ENCODE measurements at places on chromosomes 7 and 10.

- no peak for DNase-seq
Observed at GRCh38 chr10:113127901-113128283, 177.8 kb downstream of the TCF7L2 start.

- DNase-seq, result no peak
Observed at GRCh38 chr10:117275121-117275520, 34.2 kb downstream of the SLC18A2 start.

DNA sequence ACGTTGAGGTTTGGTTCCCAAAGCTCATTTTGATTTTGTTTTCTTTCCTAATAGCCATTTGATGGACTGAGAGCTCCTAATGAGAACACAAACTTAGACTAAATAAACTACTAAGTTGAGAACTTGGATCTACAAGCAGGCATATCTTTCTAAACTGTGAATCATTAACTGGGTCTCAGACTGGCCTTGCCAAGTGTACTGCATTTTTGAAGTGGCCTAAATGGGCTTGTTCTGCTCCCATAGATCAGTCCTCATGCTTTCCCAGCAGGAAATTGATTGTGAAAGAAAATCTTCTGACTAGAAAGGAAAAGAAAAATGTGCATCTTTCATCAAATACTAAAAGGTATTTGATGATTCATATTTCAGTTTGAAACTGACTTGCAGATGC, 46.7 kb upstream of the RBM33 start:
- peak; percentile 24 for DNase-seq

GRCh38 chr7:71857338-71857737, 554.8 kb downstream of the CALN1 start:
- no peak for DNase-seq

GRCh38 chr10:74977913-74978847, 133.3 kb upstream of the SAMD8 start:
- DNase-seq, result no peak

DNA sequence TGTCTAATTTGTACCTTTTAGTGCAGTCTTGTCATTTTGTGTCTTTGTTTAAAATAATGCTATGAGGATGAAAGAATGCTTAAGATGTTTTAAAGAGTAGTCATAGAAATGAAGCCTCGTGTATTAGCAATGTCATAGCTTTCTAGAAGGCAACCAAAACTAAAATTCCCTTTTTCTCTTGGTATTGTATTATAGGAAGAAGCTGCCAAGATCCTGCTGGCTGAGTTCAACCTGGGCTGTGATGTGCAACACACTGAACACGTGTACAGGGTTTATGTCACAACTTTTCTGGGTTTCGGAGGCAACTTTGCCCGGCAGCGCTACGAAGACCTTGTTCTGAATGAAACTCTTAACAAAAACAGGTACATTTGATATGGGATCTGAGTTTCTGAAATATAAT, 36.2 kb downstream of the COX15 start:
- DNase-seq, result peak; percentile 65

DNA sequence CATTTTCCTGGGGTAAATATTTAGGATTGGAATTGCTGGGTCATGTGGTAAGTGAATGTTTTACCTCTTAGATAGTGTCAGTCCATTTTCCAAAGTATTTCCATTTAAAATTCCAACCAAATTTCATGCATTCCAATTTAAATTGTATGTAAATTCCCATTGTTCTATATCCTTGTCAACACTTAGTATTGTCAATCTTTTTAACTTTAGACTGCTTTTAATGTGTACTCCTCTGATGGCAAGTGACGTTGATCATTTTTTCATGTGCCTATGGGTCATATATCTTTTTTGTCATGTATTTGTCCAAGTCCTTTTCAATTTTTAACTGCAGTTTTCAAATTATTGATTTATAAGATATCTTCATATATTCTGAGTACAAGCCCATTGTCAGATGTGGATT, 80.8 kb upstream of the FAM20C start:
- no peak for DNase-seq

GRCh38 chr10:102421757-102422512, 1.3 kb downstream of the FBXL15 start:
- peak; percentile 20 for DNase-seq

DNA sequence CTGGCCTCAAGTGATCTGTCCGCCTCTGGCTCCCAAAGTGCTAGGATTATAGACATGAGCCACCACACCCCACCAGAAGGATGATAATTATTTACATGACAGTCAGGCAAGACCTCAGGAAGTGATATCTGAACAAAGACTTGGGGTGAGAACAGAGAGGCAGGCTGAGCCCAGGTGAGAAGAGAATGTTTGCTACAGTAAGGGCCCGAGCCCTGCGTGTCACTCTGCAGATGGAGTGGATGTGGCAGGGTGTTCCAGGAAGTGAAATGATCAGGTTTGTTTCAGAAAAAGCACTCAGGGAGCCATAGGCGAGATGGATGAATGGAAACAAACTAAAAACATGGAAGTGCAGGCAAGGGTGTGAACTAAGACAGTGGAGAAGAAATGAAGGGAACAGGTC, 22.2 kb downstream of the SFMBT2 start:
- no peak for DNase-seq

- DNase-seq, result peak; percentile 21
Observed at GRCh38 chr7:135597181-135597925, 39.6 kb downstream of the NUP205 start.

DNA sequence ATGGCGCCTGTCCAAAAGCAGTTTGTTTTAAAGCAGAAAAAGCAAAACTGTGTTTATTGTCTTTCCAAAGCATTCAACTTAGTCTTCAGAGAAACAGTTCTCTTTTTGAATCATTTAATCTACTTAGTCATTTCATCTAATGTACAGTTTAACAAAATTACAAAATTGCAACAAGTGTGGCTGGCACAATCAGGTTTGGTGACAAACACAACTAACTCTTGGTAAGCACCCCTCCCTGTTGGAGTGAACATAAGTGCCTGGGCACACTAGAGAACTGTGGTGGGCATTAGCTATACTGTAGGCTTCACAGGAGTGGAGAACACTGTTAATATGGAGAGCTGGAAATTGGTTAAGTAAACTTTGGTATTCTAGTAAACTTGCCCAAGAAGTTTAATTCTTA, 6.9 kb downstream of the CREM start:
- no peak for DNase-seq

- no peak for DNase-seq
Observed at GRCh38 chr10:128525444-128525843, 399.2 kb upstream of the MKI67 start.

GRCh38 chr10:86710987-86711512, 42.7 kb downstream of the LDB3 start:
- peak; percentile 91 for DNase-seq
